NT2/D1 (cell line): ENCODE measurements at places on chromosomes 6 and 20.
A peak's percentile ranks its signal among the peaks of the same experiment; 100 is the strongest.

- no peak for DNase-seq
Measured at GRCh38 chr6:8066108-8066507, 1.9 kb upstream of the BLOC1S5 start.

DNA sequence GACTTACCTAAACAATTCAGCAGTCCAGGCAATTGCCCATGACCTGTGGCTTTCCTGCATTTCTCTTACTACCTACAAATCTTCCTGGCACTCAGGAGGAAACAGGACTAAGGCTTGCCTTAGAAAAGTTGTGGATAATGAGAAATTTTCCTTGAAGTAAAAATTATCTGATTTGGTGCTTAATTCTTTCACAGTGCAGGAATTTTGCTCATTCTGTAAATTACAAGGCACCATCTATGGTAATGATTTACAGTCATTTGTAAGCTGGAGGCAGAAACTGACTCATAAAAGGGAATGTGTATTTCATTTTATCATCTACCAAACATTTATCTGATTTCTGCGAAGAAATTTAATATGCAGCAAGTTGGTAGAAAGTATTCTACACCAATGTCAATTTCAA lies 211.5 kb upstream of the FKBP1C start:
- no peak for DNase-seq

- no peak for DNase-seq
Measured at GRCh38 chr20:63587776-63588591, 13.9 kb upstream of the HELZ2 start.

GRCh38 chr6:54071821-54072340 lies 39.4 kb upstream of the MLIP start:
- no peak for DNase-seq

GRCh38 chr6:13902922-13903321 lies 21.8 kb upstream of the RNF182 start:
- DNase-seq: no peak

DNA sequence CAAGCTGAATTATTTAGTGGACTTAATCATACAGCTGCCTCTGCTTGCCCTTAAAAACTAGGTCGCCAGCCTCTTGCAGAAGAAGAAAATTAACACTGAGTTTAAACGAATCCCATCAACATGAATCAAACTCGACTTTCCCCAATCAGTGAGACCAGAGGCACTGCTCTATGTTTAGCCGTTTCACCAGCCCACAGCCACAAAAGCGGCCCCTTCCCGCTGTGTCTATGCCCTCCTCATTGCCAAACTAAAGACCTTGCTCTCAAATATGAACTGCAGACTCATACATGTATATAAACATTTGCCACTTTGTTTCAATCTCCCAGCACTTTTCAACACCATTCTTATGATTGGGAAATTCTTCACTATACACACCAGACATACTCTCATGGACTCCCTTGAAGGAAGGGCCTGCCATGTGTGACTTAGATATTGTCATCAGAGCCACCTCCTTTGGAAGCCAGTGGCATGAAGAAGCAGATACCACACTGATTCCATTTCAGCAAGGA lies 105.8 kb upstream of the ADGRF1 start:
- no peak for DNase-seq

- no peak for DNase-seq
Measured at GRCh38 chr20:55175081-55175480, 699.7 kb downstream of the DOK5 start.

DNA sequence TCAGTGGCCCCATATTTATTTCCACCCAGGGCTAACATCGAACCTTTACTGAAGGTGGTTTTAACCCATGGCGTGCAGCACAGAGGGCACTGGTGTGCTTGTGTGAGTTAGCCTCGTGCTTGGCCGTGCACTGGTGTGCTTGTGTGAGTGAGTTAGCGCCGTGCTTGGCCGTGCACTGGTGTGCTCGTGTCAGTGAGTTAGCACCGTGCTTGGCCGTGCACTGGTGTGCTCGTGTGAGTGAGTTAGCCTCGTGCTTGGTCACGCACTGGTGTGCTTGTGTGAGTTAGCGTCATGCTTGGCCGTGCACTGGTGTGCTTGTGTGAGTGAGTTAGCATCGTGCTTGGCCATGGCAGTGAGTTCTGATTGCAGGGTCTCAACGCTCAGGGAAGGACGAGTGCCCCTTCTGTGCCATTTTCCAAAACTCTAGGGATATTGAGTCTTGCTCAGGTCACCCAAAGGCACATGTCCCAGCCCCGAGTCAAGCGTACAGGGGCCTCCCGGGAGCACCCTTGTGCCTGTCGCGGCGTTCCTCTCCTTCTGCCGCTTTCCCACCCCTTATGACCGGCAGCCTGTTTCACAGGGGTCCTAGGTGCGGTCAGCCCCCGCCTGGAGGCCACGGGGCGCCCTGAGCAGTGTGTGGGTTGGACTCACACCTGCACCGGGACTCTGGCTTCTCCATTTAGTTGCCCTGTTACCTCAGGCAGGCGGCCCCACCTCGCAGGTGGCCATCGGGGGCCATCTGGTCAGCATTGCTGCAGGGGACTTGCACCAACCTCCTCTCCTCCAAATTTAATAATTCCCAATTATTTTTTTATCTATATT lies 399.1 kb downstream of the CDH4 start:
- DNase-seq: no peak

GRCh38 chr6:168194732-168195567 lies 115.9 kb upstream of the FRMD1 start:
- DNase-seq: no peak

- DNase-seq: no peak
Measured at GRCh38 chr6:36578431-36578830, 15.7 kb upstream of the SRSF3 start.

DNA sequence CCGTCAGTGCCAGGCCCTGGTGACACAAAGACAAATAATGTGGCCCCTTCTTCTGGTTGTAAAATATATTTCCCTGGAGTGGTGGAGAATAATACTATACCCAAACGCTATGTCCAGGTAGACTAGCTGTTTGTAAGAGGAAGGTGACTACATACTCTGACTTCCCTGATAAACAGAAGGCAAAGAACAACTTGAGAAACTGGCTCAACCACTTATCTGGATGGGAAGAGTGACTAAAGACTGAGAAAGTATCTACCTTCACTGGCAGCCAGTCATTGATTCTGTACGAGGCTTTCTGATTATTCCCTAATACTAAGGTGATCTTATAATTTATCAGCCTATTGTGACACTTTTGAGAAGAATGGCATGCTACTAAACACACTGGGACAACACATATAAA lies 569.7 kb downstream of the EPHA7 start:
- DNase-seq: no peak

GRCh38 chr6:53920881-53921280 lies 126.1 kb downstream of the LRRC1 start:
- no peak for DNase-seq

GRCh38 chr6:84428300-84428907 lies 201.0 kb upstream of the CEP162 start:
- peak; percentile 15 for DNase-seq

GRCh38 chr6:78700991-78701390 lies 166.4 kb upstream of the IRAK1BP1 start:
- no peak for DNase-seq

GRCh38 chr20:40765814-40766480 lies 76.9 kb upstream of the MAFB start:
- no peak for DNase-seq

DNA sequence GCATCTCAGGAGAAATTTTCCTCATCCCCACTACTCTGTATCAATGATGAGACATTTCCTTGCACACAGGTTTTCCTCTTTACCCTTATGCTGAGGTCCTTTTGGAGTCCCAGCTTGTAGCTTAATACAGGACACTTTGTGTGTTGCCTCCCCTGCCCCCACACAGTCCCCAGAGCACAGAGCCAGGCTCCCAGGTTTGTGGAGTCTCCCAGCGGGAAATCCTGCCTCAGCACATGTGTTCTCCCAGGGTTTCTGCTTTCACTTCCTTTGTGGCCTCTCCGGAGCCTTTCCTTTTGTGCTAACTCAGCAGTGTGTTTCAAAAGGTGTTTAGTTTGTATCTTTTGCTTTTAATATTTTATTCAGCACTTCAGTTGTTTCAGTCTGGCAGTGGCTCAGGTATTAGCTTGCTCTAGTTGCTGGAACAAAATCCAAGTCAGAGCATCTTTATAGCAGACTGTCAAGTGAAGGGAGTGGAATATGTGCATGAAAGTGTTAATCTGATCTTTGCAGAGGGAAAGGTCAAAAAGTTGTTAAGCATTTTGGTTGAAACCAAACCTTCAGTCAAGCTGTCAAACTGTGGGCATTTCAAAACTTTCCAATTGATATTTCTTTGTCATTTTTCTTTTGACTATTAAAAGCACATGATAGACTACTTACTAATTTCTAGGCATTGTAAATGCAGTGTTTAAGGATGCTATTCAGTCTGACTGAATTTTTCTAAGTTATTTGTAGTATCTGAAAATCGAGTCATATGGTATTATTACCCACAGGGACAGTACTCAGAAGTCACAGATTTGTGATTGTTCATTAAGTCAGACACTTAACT lies 8.6 kb downstream of the SNX9 start:
- no peak for DNase-seq

GRCh38 chr6:126182650-126183311 lies 157.1 kb upstream of the CENPW start:
- no peak for DNase-seq

DNA sequence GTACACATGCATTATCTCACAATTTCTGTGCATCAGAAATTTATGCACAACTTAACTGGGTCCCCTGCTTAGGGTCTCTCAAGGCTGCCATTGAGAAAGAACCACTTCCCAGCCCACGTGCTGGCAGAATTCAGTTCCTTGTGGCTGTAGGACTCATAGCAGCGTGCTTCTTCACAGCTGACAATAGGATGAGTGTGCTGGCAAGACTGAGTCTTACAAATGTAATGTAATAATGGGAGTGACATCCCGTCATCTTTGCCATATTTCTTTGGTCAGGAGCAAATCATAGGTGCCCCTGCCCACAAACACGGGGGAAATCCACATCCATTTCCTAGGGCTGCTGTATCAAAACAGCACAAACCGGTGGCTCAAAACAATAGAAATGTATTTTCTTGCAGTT lies 77.4 kb downstream of the FIG4 start:
- no peak for DNase-seq

- no peak for DNase-seq
Measured at GRCh38 chr6:166707045-166707444, 80.0 kb upstream of the RPS6KA2 start.

DNA sequence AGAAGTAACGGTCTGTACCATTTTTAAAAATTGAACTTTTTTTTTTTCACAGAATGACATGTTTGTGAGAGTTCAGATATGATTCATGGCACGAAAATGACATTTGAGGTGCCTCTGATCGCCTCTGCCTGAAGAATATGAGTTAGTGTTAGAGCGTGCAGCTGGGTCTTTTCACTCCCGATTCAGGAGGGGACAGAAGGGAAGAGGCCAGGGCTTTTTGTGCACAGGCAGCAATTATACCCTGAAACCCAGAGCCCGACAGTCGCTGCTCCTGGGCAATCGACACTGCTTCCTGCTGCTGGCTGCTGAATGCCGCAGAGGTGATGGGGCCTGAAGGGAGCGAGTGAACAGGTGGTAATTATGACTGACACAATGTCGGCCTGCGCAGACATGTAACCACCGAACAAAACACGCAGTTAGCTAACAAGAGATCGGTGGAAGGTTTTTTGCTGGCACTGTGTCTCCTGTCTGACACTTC lies 652.0 kb upstream of the NOX3 start:
- no peak for DNase-seq

GRCh38 chr6:116456106-116456505 lies 5.1 kb upstream of the CALHM6 start:
- DNase-seq: no peak

- no peak for DNase-seq
Measured at GRCh38 chr6:73363537-73363875, 1.0 kb downstream of the KHDC3L start.

- no peak for DNase-seq
Measured at GRCh38 chr6:30703011-30703410, 12.2 kb upstream of the NRM start.

- DNase-seq: no peak
Measured at GRCh38 chr6:39296745-39297640, 17.2 kb downstream of the KCNK17 start.

GRCh38 chr6:12324099-12324498 lies 33.9 kb downstream of the EDN1 start:
- no peak for DNase-seq

DNA sequence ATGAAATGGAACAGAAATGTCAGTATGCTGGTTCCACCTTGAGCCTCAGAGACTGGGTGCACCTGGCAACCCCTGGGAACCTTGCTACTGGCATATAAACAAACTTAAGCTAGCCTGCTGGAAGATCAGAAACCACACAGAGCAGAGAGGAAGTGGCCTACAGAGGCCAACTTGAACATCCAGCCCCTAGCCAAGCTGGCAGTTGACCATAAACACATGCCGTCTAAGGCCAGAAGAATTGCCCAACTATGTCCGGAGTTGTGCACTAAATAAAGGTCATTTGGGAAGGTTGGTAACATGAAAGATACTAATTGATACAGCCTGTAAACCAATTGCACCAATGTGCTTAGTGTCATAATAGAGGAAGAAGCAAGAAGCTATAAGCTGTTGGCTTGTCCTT lies 266.6 kb upstream of the BTBD3 start:
- DNase-seq: no peak

GRCh38 chr20:48797275-48797825 lies 30.4 kb downstream of the PREX1 start:
- DNase-seq: no peak

- no peak for DNase-seq
Measured at GRCh38 chr6:17519120-17519519, 81.0 kb upstream of the FAM8A1 start.

GRCh38 chr20:41361757-41362747 lies 4.6 kb downstream of the EMILIN3 start:
- DNase-seq: no peak

GRCh38 chr20:9129756-9130155 lies 60.9 kb downstream of the PLCB4 start:
- DNase-seq: no peak

DNA sequence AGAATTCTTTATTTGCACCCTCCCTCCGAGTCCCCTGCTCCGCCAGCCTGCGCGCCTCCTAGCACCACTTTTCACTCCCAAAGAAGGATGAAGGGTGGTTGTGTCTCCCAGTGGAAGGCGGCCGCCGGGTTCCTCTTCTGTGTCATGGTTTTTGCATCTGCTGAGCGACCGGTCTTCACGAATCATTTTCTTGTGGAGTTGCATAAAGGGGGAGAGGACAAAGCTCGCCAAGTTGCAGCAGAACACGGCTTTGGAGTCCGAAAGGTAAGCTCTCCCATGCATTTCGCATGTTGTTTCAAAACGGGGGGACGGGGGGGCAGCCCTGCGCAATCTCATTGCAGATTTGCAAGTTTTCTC lies 357 bp downstream of the PCSK2 start:
- DNase-seq: no peak

- peak; percentile 28 for DNase-seq
Measured at GRCh38 chr6:106084106-106084988, 1.8 kb upstream of the PRDM1 start.

DNA sequence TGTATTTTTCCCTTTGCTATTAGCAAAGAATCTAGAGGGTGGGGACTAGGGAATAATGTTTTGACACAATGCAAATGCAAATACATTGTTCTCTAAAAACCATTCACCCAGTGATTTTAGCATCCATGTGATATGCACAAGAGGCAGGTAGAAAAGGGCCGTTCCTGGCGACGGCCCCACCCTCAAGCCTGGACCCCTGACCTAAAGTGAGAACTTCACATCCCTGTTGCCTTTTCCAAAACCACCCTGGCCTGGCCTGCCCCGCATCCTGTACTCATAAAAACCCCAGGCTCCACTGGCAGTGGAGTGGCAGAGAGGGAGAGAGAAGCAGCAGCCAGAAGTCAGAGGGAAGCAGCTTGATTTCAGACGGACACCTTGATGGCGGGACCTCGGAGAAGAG lies 48.5 kb downstream of the MAP1LC3A start:
- no peak for DNase-seq
